ENCODE measurements at places on chromosomes 6 and 20.

- no peak for DNase-seq
Observed at GRCh38 chr20:50199703-50200102, 9.1 kb downstream of the CEBPB start.

GRCh38 chr6:116298973-116299372, 19.2 kb upstream of the TSPYL1 start:
- no peak for DNase-seq

- peak; percentile 51 for DNase-seq
Observed at GRCh38 chr20:47540443-47541354, 39.0 kb downstream of the NCOA3 start.

DNA sequence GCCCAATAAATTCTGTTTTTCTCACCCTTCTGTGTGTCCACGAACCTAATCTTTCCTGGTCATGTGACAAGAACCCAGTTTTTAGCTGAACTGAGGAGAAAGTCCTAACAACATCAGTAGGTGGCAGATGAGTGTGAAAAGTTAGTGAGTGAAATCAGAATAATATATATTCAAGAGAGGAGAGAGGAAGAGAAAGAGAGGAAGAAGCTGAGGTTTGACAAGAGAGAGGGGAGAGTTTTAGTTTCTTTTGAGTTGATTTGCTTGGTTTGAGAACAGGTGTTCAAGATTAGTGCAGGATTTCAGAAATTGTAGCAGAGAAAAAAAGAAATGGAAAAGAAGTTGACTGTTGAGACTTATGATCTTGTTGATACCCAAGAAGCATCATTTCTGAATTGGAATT, 930.5 kb upstream of the FLRT3 start:
- DNase-seq = no peak

DNA sequence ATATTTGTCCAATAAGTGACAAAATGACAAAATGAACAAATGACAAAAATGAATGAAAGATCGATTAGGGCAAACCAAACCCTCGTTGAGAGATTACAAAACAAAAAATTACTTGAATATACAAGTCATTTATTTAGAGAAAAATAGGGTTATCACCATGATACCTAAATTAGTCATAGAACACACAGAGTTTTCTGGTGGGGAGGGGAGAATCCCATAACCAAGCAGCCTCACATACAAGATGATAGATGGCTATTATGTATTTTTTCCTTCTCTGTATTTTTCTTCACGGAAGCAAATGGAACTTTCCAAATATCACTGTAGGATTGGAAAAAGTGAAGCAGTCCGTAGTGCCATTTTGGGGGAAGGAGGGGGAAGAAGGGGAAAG, 28.5 kb upstream of the BMP6 start:
- DNase-seq = no peak

GRCh38 chr6:72999995-73000394, 225.3 kb downstream of the KHDC1L start:
- no peak for DNase-seq

- peak; percentile 39 for DNase-seq
Observed at GRCh38 chr20:35248641-35249475, 22.4 kb downstream of the MMP24 start.

- peak; percentile 37 for DNase-seq
Observed at GRCh38 chr6:8047541-8048292, 16.5 kb downstream of the BLOC1S5 start.

DNA sequence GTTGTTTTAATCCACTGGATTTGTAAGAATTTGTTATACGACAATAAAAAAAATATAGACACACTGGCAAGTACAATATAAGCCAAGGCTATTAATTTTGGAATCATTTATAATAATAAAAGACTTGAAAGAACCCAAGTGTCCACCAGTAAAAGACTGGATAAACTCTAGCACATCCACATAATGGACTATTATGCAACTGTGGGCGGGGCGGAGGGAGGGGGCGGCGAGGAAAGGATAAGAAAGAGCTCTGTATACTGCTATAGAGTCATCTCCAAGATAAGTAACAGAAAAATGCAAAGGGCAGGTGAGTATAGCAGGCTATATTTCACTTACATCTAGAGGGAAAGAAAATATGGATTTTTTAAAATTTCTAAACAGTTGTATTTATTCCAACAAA, 123.3 kb downstream of the TBC1D32 start:
- DNase-seq = no peak

- no peak for DNase-seq
Observed at GRCh38 chr6:86031713-86032112, 389.0 kb upstream of the SYNCRIP start.

DNA sequence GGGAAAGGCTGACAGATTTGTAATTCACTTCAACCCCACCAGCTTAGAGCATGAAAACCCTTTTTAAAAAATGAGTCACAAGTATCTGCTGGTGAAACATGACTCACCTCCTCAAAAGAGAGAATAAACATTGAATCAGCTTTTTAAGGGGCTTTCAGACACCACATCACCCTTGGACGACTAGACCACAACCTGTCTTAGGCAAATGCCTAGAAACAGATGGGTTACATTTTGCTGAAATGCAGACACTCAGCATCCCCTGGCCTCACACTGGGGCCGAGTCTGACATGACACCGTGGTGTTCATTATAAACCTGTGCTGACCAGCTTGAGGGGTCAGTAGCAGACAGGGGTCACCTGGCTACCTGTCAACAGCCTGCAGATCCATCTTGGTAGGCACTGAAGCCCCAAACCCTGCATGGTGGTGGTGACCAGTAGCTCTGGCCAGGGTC, 175.3 kb upstream of the CST7 start:
- DNase-seq = peak; percentile 95

DNA sequence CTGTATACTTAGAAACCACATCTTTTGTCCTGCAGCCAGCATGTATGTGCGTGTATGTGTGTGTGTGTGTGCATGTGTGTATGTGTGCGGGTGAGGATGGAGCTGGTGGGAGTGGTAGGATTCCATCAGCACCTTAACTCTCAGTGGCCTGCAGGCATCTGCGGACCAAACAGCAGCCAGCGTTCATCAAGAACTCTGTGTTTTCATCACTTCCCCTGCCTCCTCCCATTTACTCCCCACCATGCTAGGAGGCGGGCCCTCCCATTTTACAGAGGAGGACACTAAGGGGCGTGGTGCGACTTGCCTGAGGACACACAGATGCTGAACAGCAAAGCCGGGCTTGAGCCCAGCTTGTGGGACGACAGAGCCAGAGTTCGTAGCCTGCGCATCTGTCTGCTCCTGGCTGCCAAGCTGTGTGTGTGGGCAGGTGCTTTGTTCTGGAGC, 8.9 kb downstream of the VSTM2L start:
- DNase-seq = peak; percentile 26

- no peak for DNase-seq
Observed at GRCh38 chr20:32282461-32282860, 5.0 kb downstream of the KIF3B start.

- no peak for DNase-seq
Observed at GRCh38 chr6:41315943-41316620, 19.3 kb upstream of the NCR2 start.

GRCh38 chr6:97110149-97110548, 172.9 kb downstream of the MMS22L start:
- no peak for DNase-seq

Data from fibroblast of skin of right biceps (primary cell).